A172 (cell line): ENCODE measurements at places on chromosomes 4 and X. TPM values are rescaled to one million over a fixed set of nuclear protein-coding genes. Genes with fewer than 3 reads are reported as not detected.

The CCDC149 gene
- 2.7 and 2.8 TPM in 2 replicates for total RNA-seq

DNA sequence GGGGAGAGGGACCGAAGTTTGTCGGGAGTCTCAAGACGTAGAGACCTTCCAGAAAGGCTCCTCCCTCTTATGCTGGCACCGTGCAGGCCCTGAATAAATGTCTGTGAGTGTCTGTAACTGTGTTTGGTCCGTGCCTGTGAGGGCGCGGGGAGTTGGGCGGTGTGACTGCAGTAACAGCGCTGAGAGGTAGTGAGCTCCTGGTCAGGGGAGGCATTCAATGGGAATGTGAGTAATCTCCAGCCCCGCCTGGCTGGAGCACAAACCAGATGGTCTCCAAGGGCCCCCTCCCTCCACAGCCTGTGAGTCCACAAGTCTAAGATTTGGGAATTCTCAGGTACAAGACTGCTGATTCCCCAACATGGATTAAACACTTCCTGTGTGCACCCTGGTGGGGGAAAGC lies 100.0 kb downstream of the HMX1 start:
- DNase-seq = no peak

GRCh38 chr4:48654015-48654664 lies 125.9 kb downstream of the FRYL start:
- DNase-seq = no peak

DNA sequence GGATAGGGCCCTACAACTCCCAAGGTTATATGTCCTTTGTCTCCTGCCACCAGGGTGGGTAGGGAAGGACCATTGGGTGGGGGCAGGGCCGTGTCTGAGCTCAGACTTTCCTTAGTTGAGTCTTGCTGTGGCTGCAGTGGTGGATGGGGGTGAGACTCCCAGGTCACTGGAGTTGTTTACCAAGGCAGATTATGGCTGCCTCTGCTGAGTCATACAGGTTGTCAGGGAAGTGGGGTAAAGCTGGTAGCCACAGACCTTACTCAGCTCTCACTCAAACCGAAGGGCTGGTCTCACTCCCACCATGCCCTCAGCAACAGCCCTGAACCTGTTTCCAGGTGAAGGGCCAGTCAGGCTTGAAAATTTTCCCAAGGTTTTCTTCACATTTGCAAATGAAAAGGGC lies 58.8 kb upstream of the FAAH2 start:
- DNase-seq = peak; percentile 2

GRCh38 chr4:185108669-185109068 lies 34.4 kb upstream of the SLC25A4 start:
- DNase-seq = no peak

DNA sequence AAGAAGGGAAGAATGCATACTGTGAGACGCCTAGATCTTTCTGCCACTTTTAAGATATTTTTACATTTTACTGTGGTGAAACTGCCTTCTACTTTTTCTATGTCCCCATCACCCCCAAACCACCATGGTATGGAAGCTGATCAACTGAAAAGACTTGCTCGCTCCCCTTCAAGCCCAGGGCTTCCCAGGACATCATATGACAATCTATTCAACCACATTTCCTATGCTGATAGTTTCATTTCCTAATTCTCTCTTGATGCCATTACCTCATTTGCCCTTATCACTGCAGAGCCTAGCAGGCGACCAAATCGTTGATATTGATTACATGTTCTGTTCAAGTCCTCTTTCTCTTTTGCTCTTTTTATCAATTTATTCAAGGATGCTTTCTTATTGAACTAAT lies 40.1 kb upstream of the KLHL34 start:
- no peak for DNase-seq

DNA sequence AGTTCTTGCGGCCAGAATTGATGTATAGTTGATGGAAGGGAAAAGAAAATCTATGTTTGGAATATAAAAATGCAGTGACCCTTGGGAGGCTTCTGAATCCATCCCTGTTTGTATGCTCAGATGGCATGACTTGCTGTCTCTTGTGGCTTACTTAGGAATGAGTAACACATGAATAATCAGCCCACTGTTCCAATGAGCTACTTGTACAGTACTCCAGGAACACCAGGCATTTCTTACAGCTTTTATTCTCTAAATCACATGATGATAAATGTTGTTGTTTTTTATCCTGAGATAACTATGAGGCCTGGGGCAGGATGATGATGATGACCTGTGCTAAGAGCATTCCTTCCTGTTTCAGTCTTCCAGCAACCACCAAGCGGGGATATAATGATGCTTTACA lies 18.9 kb downstream of the TMPRSS11E start:
- peak; percentile 84 for DNase-seq

GRCh38 chrX:1466232-1466661 lies 13.5 kb upstream of the ASMTL start:
- DNase-seq = no peak
